ENCODE measurements at places on chromosomes 5 and 9. TPM values are rescaled to one million over a fixed set of nuclear protein-coding genes. Genes with fewer than 3 reads are reported as not detected.

DNA sequence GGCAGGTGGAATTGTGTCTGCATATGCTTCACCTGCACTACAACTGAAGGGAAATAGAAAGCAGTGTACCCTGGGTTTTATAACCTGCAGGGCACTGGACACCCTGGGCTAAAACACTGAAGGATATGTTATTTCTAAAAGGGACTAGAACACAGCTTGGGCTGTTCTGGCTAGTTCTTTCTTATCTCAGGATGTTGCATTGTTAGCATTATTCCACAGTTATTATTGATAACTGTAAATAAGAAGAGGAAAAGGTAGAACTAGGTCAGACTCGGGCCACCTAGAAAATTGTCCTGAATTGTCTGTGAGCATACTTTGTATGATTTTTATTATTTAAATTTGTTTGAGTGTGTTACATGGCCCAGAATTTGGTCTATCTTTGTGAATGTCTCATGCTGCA, 493.9 kb upstream of the CDH9 start:
- no peaks in the 10 kb centered on the region for H3K36me3 ChIP-seq
- H3K27ac ChIP-seq: no peak overlapping the region

DNA sequence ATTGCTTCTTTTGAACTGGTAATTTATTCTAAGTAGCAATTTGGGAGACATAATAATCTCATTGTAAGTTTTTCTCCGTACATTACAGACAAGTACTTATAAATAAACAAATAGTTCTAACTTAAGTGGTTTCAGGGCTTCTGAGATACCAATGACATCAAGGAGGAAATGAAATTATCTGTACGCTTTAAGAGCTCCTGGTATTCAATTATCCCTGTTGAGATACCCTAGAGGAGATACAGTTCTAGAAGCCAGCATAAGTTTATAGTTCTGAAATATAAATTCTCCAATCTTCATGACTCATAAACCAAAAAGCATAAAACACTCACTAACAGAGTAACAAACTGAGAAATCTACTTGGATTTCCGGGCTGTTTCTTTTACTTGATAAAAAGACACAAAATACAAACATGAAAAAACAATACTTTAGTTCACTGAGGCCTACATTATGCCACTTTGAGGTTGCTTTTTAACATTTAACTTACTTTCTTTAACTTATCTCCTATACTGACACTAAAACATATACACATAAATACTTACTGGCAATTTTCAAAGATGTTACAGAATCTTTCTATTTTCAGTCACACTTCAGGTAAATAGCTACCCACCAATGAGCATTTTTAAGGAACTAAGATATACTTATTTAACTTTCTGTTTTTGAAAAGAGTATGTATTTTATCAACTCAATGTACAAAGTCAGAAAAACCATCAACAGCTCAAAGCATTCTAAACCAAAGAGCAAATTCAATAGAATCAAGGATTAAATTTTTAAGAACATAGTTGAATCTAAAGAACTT, 7.5 kb downstream of the DCTN4 start:
- H3K4me1 ChIP-seq: peaks cover 46% of the 10 kb centered on the region
- peaks cover 54% of the 10 kb centered on the region for H3K36me3 ChIP-seq
- no peak for DNase-seq
- H3K27me3 ChIP-seq: no peaks in the 10 kb centered on the region

DNA sequence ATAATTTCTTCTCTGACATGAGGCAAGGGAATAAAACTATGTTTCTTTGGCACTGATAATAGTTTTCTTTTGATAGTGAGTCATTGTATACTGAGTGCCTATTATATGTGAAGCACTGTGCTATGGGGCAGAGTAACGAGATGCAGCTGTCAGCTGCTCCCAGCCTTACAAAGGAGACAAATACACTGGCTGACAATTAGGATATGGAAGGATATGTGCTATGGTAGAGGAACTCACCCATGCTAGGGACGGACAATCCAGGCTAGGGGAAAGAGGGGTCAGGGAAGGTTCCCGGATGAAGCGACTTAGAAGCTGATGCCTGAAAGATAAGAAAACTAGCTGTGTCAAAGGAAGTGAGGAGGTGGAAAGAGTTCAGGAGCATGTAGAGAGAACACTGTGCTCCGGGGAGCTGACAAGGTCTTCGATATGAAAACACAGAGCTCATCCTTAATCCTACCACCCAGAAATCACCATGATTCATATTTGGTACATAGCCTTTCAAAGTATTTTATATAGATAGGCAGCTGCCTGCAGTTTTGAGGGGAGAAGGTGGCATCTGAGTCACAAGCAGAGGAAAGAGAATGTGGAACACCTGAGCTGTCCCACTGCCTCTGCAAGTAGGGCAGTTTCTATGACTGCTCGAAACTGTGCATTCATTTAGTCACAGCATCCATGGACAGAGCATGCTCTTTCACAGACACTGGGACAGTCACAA, 12.1 kb downstream of the BSPRY start:
- H3K4me3 ChIP-seq: no peak overlapping the region
- no peak overlapping the region for H3K27ac ChIP-seq
- DNase-seq: peak; percentile 65
- peaks cover 7% of the 10 kb centered on the region for H3K27me3 ChIP-seq
- H3K36me3 ChIP-seq: no peaks in the 10 kb centered on the region

GRCh38 chr5:113663879-113664541, 150.5 kb downstream of the YTHDC2 start:
- H3K36me3 ChIP-seq: no peaks in the 10 kb centered on the region
- H3K4me3 ChIP-seq: no peak overlapping the region
- DNase-seq: peak; percentile 60
- no peaks in the 10 kb centered on the region for H3K4me1 ChIP-seq

DNA sequence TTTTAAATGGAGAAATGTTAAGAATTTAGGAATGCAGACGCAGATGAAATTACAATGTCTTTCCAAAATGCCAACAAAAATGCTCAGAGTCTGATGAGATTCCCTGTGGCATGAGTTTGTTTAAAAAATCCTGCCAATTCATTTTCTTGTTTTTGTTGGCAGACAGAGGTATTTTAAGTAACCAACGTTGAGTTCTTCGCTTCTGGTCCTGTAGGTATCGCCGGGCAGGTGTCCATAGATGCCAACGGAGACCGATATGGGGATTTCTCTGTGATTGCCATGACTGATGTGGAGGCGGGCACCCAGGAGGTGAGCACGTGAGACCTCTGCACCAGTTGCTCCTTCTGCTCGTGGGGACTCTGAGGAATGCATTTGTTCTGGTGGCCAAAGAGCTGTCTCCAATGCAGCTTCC, 69.4 kb downstream of the NPR3 start:
- no peak overlapping the region for H3K27ac ChIP-seq
- no peak for DNase-seq
- H3K4me1 ChIP-seq: no peaks in the 10 kb centered on the region
- H3K36me3 ChIP-seq: no peaks in the 10 kb centered on the region
- H3K4me3 ChIP-seq: no peak overlapping the region
- no peaks in the 10 kb centered on the region for H3K27me3 ChIP-seq

The NDUFAF2 gene
- 46.6 TPM for total RNA-seq

The TOMM5 gene
- 153 TPM for total RNA-seq

All from activated CD4-positive, alpha-beta T cell treated with anti-CD3 and anti-CD28 coated beads for 36 hours (primary cell).